ENCODE measurements at places on chromosomes 13 and 19.

GRCh38 chr19:46081928-46082727 lies 41.3 kb upstream of the IGFL4 start:
- DNase-seq = no peak

GRCh38 chr13:44848920-44849676 lies 140.2 kb downstream of the NUFIP1 start:
- DNase-seq = no peak

DNA sequence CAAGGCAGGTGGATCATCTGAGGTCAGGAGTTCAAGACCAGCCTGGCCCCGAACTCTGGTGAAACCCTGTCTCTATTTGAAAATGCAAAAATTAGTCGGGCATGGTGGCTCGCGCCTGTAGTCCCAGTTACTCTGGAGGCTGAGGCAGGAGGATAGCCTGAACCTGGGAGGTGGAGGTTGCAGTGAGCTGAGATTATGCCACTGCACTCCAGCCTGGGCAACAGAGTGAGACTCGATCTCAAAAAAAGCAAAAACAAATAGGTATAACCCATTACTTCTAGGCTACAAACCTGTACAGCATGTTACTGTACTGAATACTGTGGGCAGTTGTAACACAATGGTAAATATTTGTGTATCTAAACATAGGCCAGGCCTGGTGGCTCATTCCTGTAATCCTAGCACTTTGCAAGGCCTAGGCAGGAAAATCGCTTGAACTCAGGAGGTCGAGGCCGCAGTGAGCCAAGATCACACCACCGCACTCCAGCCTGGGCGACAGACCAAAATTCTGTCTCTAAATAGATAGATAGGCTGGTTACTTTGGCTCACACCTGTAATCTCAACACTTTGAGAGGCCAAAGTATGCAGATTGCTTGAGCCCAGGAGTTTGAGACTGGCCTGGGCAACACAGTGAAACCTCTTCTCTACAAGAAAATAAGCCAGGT lies 63.5 kb downstream of the MYO9B start:
- no peak for DNase-seq

- peak; percentile 59 for DNase-seq
These were observed at the start of gene CILP2 for GRCh38 chr19:19538061-19538784. TSS of gene CILP2 (plus strand) at chr19:19538265. CDS start at chr19:19538350, 85 bp downstream.

Data from CD4-positive, alpha-beta T cell (primary cell).